Endothelial cell of umbilical vein (primary cell): ENCODE measurements at places on chromosomes 16 and 17.

GRCh38 chr16:56649820-56650219 lies 1.9 kb upstream of the MT1B start:
- DNase-seq, result no peak

GRCh38 chr16:85588562-85589503 lies 24.3 kb upstream of the GSE1 start:
- DNase-seq, result no peak

GRCh38 chr17:28585851-28586250 lies 9.2 kb upstream of the ALDOC start:
- DNase-seq, result no peak

- DNase-seq, result no peak
These were observed 3.3 kb downstream of the ASPHD1 start for GRCh38 chr16:29903590-29903989.

DNA sequence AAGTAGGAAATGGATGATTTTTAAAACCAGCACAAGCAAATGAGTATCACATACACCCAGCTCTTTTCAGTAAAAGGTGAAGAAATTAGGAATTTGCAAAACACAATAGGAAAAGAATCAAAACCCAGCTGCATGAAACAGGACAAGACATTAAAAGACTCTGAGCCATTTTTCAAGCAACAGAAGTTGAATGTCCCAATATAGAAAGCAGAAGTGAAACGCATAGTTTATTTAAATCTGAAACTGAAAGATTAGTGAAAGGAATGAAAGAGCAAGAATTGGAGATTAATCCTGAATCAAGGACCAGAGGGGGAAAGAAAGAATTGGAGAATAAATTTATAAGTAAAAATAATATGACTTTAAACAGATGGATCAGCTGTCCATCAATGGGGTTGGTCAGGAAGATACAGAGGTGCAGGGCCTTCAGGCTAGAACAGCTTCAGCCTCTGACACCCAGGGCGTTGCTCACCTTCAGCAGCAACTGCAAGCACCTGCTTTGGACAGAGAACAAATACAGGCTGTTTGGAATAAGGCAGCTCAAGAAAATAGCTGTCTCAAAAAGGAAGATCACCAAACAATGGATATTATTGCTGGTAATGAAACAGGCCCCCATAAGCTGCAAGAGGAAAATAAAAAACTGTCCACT lies 3.9 kb upstream of the ARHGAP17 start:
- DNase-seq, result no peak

DNA sequence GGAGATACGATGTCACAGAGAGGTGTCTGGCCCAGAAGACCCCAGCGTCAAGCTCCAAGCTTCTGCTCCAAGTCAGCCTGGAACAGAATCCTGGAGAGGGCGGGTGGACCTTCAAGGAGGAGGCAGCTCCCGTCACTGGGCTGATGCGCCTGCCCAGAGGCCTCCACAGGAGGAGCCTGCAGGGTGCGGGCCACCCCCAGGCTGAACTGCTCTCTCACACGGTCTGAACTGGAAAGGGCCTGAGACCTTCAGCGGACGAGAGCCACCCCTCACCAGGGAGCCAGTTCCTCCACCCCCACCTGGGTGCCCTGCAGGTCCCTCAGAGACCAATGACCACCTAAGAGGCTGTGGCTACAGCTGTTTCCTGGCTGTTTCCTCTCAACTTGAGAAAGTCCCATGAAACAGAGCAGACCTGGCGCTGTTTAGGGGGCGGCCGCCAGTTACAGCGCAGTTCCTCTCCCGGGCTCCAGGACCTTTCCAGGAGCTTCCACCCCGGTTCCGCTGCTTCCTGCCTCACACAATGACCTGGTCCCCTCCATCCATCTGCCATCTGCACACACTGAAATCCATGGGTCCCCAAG lies 36.0 kb upstream of the KLHDC4 start:
- DNase-seq, result no peak

DNA sequence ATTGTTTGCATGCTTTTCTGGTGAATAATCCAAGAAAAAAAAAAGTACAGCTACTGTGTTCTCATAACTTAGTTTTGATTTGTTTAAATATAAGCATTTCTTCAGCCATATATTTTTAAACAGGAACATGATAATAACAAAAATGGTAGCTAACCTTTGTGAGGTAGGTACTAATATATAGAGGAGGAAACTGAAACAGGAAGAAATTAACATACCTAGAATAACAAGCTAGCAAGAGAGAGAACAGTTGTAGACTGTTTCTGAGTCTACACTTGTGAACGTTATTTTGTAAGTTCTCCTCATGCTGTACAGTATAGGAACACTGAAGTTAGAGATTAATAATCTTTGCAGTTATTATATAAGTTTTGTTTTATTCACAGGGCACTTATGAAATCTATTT lies 49.3 kb downstream of the NSRP1 start:
- no peak for DNase-seq

- DNase-seq, result no peak
These were observed 40.3 kb upstream of the SREBF1 start for GRCh38 chr17:17876959-17877528.

GRCh38 chr17:32269377-32269776 lies 3.7 kb downstream of the RHBDL3 start:
- no peak for DNase-seq

- no peak for DNase-seq
These were observed 19.3 kb downstream of the TMEM11 start for GRCh38 chr17:21194703-21195102.

DNA sequence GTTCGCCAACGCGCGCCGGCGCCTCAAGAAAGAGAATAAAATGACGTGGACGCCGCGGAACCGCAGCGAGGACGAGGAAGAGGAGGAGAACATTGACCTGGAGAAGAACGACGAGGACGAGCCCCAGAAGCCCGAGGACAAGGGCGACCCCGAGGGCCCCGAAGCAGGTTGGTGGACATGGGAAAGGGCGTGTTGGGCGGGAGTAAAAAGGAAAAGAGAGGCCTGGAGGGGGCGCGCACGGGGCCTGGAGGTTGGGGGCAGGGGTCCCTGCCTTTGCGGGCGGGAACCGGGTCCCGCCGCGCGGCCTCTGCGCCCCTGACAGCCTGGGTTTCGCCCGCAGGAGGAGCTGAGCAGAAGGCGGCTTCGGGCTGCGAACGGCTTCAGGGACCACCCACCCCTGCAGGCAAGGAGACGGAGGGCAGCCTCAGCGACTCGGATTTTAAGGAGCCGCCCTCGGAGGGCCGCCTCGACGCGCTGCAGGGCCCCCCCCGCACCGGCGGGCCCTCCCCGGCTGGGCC lies 2.1 kb downstream of the IRX5 start:
- no peak for DNase-seq

DNA sequence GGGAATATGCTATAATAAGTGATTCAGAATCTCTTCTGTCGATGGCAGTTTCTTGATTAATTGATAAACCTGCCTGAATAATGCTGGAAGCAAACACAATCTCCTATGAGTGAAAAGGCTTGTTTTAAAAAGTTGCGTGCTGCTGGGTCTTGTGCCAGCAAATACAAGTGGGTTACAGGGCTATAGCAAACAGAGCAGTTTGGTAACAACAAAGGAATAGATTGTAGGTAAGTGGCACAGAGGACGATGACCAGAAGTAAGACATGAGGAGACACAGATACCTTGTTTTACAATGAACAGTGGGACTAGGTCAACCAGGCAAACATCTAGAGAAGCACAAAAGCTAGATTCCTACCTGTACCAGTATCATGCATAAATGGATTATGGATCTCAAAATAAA lies 23.7 kb upstream of the FAAP100 start:
- no peak for DNase-seq

GRCh38 chr16:11986521-11987057 lies 10.1 kb downstream of the SNX29 start:
- DNase-seq, result no peak

GRCh38 chr17:49061524-49061943 lies 64.3 kb downstream of the IGF2BP1 start:
- no peak for DNase-seq

DNA sequence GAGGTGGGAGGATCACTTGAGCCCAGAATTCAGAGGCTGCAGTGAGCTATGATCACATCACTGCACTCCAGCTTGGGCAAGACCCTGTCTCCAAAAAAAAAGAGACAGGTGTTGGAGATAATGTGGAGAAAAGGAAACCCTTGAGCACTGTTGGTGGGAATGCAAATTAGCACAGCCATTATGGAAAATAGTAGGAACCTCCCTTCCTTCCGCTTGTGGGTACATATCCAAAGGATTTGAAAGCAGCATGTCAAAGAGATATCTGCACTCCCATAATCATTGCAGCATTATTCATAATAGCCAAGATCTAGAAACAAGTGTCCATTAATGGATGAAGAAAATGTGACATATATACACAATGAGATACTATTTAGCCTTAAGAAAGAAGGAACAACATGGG lies 9.7 kb upstream of the ADCY7 start:
- DNase-seq, result no peak

GRCh38 chr17:82942166-82943130 lies 102.6 kb upstream of the ZNF750 start:
- DNase-seq, result no peak

GRCh38 chr17:73901249-73901648 lies 257.0 kb upstream of the SDK2 start:
- no peak for DNase-seq

GRCh38 chr17:74130276-74130675 lies 73.2 kb upstream of the RPL38 start:
- DNase-seq, result no peak

DNA sequence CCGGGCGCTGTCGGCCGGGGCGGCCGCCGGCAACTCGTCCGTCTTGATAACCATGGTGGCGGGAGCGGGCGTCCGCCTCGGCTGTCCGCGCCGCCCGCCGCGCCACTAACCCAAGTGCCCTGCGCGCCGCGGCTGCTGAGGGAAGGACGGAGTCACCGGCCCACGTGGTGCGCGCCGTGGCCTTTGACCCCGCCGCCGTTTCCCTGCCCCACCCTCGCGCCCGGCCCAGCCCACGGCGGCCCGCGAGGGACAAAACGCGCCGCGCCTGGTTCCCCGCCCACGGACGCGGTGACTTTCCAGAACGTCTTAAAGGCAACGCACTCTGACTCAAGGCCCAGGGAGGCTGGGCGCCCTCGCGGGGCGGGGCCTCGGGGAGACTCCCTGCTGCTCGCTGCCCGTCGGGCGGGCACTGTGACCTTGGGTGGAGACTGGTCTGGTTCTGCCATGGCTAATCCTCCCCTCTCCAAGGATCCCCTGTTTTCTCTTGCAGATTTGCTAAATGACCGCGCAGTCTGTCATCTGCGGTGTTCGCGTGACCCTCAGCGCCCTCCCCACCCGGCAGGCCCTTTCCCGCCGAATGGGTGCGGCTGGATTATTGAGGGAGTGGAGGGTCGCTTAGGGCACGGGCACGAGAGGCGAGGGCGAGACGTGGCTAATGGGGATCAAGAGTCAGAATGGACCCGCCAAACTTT lies at the start of gene CLUH:
CLUH (minus strand) TSS at position 157 of the 692 bp plus-strand sequence; CDS start at position 54, 103 bp downstream.
- peak; percentile 98 for DNase-seq

DNA sequence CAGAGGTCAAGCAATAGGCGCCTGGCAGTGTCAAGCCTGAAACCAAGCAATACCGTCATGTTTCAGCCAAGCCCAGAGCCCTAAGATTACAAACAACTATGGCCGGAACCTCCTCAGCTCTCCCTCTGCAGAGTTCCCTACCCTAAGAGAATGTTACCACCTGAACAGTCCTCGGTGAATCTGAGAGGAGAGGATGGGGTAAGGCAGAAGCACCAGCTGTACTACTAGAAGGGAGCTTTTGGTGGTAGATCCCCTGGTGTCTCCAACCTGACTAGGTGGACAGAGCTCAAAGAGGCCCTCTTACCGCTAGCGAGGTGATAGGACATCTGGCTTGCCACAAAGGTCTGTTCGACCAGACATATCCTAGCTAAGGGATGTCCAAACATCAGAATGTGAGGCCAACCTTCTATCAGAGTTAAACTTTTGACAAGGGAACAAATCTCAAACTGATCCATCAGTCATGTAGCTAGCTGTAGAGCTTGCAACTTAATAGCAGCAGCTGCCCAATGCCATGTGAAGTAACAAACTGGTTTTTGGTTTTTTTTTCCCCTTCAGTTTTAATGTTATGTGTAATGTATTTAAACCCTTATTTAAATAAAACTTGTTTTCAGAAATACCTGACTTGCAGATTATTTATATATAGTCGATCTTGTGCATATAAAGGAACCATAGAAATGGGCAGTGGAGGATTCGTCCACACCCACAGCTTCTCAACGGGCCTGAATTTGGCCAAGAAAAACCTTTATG lies 2.5 kb downstream of the EIF1 start:
- no peak for DNase-seq

DNA sequence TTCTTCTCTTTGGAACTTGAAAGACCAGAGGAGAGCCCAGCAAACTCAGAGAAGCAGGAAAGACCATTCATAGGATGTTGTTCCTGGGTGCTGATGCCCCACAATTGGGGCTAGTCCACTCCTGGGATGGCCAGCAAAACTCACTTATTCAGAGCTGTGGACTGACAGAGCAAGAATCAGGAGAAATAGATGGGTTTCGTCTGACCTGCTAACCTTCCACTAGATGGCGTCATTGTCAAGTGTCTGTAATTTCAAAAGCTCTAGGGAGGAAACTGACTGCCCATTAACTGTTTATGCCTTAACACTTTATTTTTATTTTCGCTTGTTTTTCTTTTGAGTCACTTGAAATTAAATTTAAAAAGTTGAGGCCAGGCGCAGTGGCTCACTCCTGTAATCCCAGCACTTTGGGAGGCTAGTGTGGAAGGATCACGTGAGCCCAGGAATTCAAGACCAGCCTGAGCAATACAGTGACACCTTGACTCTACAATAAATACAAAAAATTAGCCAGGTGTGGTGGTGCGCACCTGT lies 28.7 kb upstream of the MILR1 start:
- DNase-seq, result peak; percentile 76

DNA sequence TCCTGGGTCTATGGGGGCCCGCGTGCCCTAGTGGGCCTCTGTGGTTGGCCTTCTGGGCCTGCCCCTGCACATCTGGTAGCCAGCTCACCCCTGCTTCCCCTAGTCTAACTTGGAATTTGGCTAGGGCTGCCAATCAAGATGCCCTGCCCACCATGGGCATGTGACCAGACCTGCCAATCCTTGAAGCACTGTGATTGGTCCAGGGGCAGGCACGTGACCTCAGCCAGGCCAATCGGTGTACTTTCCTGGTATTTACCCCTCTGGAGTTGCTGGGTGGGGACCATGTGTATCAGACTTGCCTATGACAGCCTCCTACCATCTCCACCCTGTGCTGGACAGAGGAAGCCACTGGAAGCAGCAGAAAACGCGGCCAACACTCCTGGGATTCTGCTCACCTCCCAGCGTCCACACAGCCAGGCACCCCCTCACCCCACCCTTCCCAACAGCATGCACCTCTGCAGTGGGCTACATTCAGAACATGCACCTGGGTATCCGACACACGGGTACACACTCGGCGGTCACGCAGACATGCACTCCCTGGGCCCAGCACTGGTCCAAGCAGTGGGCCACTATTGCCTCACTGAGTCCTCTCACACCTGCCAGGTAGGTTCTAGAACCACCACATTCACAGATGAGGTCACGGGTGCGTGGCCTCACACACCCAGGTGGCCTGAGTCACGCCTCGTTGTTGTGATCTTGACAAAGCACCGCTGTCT lies 96.9 kb downstream of the RBFOX3 start:
- no peak for DNase-seq
